ENCODE measurements at places on chromosomes 7 and 10. TPM values are rescaled to one million over a fixed set of nuclear protein-coding genes. Genes with fewer than 3 reads are reported as not detected.

The EVX1 gene
- not detected for total RNA-seq

The NPSR1 gene
- not detected for total RNA-seq

The MRPS16 gene
- total RNA-seq = 55.9 TPM

The DDX56 gene
- total RNA-seq = 45.8 TPM

The ZP3 gene
- not detected for total RNA-seq

The BLNK gene
- total RNA-seq = 11.2 TPM

The CDK14 gene
- 58.6 TPM for total RNA-seq

The FAM25C gene
- total RNA-seq = not detected

- peak; percentile 87 for DNase-seq
Observed at GRCh38 chr7:55100544-55101327, 81.9 kb downstream of the EGFR start.

GRCh38 chr7:118436663-118437062 lies 212.2 kb downstream of the ANKRD7 start:
- DNase-seq = no peak

DNA sequence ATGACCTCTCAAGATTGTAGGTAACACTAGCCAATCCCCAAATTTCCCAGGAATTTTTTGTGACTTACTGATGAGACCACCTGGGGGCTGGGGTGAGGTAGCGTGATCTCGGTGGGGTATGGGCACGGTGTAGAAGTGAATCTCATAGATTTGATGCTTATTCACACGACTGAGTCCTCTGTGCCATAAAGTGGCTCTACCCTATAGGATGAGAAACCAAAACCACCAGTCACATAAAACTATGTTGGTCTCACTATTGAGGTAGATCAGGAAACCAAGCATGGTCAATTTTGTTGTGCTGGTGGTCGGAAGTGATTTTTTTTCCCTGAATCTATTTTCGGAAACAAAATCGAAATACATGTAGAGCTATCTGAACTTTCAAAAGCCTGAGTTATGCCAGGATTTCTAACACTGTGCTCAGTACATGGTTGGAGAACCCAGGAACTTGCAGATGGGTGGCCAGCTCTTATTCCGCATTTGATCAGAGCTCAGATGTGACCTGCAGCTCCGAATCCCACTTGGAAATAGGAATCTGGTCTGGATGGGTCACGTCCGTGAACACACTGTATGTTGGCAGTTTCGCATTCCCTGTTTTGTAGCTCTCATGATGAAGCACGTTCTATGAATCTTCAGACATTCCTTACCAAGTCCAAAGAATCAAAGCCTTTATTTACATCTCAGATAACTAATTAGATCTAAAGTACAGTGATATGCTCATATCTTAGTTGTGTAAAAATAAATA lies 261.5 kb downstream of the KLF6 start:
- DNase-seq = no peak

GRCh38 chr10:5365928-5366327 lies 1.2 kb downstream of the UCN3 start:
- no peak for DNase-seq

- DNase-seq = no peak
Observed at GRCh38 chr7:42479816-42480633, 243.0 kb upstream of the GLI3 start.

DNA sequence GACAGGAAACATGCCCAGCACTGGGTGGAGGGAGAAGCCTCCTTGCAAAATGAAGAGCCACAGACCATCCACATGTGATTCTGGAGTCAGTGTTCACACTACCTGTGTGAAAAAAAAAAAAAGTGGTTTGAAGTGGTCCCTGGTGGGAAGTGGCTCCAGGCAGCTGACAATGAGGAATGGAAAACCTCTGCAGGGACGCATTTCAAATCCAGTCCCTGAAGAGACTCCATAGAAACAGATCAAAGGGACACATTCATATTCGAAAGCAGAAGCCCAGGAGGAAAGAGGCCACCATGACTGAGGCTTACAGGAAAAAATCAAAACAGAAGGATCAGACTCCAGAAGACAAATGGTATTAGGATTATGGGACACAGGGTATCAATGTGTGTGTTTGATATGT lies 11.5 kb upstream of the TCERG1L start:
- DNase-seq = no peak

DNA sequence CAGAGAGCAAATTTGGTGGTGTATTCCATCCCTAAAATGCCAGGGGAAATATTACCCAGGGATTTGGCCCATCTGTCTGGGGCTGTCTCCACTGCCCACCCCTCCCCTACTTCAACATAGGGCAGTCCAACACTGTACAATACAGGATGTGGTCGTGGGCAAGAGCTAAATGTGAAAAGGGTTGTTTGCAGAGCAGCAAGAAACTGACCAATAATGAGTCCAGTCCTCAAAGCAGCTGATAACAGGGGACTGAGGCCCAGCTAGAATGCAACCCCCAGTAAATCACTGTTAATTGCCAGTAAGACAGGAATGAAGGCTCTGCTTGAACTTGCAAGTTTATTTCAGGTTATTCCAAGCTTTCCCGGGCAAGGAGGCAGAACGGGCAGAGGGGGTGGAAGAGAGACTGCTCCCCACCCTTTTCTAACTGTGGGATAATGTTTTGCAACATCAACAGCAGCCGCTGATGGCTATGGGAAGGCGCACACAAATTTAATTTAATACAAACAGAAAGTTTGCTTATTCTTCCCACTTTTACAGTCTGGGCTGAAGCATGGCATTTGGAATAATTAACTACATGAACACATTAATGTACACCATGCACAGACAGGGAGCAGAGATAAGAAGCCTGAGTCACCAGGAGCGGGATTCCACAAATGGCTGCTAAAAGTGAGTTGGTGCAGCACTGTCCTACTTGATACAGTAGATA lies 36.8 kb downstream of the AFAP1L2 start:
- DNase-seq = no peak

DNA sequence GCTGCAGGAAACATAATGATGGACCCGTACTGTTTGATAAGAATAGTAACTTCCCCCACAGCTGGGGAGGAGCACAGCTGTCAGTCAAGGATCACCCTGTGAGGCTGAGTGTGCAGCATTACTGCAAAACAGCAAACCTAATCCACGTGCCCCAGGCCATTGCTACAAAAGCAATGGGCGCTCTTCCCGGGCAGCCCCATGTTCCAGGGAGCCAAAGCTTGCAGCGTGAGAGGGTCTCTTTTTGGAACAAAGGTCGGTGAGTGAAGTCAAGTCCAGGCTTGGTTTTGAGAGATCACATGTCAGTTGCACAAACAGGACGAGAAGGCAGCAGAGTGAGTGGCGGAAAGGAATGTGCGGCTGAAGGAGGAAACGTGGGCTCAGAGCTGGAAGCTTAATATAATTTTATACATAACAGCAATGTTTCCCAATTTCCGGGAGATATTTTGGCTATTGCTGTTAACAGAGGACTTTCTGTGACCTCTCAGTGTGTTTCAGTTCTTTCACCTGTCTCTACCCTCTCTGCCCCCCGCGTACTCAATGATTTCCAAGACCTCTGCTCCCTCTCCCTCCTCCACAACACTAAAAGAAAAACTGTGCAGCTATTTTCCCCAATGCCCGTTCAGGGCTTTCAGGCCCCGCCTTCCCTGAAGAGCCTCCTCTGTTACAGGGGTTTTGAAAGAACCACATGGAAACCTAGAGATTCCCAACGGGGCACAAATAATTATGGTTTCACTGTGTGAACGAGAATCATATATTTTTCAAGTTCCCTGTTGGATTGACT lies 128.9 kb downstream of the MTPAP start:
- DNase-seq = peak; percentile 47

DNA sequence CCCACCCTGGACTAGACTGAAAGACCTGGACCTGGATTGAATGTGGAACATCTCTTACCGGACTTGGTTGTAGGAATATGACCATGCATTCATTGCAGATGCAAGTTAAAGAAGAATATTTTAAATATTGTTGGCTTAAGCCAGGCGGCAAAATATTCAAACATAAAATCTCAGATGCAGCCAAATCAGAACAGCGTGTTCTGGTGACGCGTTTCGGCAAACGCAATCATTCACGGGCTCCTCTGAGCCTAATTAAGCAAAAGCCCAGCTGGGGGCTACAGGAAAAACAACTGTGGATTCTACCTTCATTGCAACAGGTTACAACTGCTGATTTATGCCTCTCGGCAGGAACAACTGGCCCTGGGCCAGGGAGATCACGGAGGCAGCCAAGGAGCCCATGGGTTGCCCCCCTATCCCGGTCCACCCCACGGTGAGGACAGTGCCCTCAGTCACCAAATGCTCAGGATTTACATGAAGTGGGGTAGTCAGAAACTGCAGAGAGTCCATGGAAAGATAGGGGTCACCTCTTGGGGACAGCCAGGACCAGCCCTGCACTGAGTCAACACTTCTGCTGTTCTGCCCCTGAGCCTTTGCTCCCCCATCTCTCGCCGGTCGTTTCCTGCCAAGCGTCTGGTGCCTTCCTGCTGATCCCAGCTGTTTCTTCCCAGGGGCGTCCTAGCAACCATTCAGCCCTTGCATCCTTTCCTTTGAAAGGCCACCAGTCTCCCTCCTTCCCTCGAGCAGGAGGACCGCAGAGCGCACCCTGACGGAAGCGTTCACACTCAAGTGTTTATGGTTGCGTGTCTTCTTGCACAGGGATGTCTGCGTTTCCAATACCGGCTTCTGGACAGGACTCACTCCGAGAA lies 64.4 kb upstream of the SFMBT2 start:
- no peak for DNase-seq

DNA sequence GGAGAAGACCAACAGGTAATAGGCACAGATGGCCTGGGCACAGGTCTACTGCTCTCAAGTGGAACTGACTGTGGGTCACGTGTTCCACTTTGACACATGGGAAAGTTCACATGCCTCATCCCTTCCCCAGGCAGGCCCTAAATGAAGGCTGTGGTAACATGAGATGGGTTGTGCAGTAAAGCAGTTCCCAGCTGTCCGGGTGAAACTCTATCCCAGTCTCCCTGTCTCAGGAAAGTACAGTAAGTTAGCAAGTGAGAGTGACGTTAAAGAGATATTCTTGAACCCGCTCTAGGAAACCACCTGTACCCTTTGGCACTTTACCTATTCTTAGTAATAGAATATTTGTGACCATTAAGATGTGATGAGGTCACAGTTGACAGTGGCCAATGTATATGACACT lies 343.7 kb upstream of the AOAH start:
- no peak for DNase-seq

- DNase-seq = no peak
Observed at GRCh38 chr7:38550836-38551235, 80.3 kb downstream of the AMPH start.

- peak; percentile 65 for DNase-seq
Observed at GRCh38 chr10:95246582-95247051, 44.2 kb downstream of the PDLIM1 start.

DNA sequence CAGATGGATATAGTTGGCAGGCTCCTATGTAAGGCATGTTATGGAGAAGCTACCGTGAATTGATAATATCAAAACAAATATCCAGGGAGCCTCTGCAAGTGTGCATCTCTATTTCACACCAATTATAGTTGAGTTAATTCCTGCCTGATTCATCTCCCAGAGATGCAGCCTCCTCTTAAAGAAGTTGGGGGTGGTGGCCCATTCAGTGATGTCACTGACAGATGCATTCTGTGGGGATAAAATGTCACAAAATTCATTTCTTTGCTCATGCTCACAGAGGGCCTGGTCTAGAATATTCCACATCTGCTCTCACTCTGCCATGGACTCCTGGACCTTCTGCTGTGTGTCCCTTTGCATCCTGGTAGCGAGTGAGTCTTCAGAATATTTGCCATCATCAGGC lies 189.1 kb upstream of the PRSS1 start:
- DNase-seq = no peak

Data from lower lobe of right lung (tissue), 2 donors.